M059J (cell line): ENCODE measurements at places on chromosomes 2 and 18. TPM values are rescaled to one million over a fixed set of nuclear protein-coding genes. Genes with fewer than 3 reads are reported as not detected.

Gene ZAP70
- total RNA-seq = not detected in 2 replicates

Gene GPC1
- 12.6 and 26.9 TPM in 2 replicates for total RNA-seq

Gene COL5A2
- 131 and 221 TPM in 2 replicates for total RNA-seq

Gene AGXT
- total RNA-seq = not detected in 2 replicates

Gene RTKN
- total RNA-seq = 10.5 and 12.1 TPM in 2 replicates

Gene MTIF2
- 18.4 and 24.7 TPM in 2 replicates for total RNA-seq

Gene TEX44
- not detected in 2 replicates for total RNA-seq

Gene STAT1
- 386 and 537 TPM in 2 replicates for total RNA-seq

Gene RESP18
- total RNA-seq = not detected in 2 replicates

Gene CD8B2
- 0.10 TPM in 1 of 2 replicates, not detected in the other for total RNA-seq

Gene SLC19A3
- total RNA-seq = not detected in 2 replicates

Gene B3GNT7
- 0.17 and 0.57 TPM in 2 replicates for total RNA-seq

Gene HIBCH
- 9.6 and 17.2 TPM in 2 replicates for total RNA-seq

DNA sequence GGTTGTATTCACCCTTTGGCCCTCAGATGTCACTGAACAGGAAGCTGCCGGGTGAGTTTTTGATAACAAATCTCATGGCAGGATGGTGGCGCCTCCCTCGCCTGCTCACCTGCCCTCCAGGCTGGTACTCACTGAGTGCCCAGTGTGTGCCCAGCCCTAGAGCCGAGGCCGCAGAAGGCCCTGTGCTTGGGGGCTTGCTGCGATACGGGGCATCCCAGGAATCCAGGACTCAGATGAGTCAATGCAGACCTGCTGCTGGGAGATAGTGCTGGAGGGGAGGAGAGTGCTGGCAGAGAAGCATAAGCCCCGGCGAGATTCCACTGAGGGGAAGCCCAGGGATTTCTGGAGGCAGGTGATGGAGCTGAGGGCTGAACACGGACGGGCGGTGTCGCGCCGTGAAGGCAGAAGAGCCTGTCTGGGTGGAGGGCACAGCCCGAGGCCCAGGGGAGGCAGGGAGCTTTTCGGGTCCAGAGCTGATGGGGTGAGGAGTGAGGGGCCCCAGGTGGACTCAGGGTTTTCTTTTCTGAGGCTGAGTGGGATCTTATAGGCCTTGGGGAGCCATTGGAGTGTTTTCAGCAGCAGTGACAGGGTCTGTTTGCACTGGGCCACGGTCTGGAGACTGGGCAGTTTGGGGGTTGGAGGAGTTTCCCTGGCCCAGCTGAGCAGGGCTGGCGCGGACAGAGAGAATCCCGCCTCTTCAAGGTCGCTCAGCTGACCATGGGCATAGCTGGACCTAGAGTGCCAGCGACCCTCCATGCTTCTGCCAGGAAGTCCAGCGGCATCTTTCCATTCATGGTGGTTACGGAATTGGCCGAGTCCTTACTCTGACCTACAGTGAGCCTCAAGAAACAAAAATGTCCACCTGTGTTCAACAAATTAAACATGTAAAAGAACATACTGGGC lies 35.5 kb downstream of the LDLRAD4 start:
- DNase-seq = no peak

- DNase-seq = peak; percentile 90
Measured at GRCh38 chr18:14189858-14190257, 57.6 kb upstream of the ZNF519 start.

DNA sequence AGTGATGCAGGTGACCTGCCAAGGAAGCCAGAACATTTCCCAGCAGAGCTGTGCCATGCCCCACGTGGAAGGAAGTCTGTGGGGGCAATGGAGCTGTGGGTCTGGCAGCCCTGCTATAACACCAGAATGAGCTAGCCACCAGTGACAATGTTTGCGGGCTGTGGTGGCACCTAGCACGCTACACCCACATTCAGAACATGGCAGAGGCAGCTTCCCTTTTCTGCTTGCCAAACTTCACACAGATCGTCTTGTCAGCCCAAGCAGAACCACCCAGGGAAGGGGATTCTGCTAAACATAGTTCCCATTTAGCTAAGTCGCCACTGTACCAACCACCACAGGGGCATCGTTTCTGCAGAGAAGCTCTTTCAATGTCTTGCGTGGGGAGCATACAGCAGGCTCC lies 27.0 kb upstream of the CCDC93 start:
- no peak for DNase-seq

DNA sequence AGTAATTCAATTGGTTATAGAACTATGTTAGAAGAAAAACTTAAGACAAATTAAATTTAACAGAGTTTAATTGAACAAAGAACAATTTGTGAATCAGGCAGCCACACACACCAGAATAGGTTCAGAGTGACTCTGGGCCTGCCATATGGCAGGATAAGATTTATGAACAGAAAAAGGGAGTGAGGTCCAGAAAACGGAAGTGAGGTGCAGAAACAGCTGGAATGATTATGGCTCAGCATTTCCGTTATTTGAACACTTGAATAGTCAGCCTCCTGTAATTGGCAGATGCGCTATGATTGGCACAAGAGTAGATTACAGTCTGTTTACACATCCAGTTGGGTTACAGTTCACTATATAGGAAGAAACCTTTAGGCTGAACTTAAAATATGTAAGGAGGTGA lies 99.0 kb downstream of the MBD2 start:
- no peak for DNase-seq

GRCh38 chr18:67553437-67553836 lies 36.9 kb upstream of the DSEL start:
- peak; percentile 20 for DNase-seq

DNA sequence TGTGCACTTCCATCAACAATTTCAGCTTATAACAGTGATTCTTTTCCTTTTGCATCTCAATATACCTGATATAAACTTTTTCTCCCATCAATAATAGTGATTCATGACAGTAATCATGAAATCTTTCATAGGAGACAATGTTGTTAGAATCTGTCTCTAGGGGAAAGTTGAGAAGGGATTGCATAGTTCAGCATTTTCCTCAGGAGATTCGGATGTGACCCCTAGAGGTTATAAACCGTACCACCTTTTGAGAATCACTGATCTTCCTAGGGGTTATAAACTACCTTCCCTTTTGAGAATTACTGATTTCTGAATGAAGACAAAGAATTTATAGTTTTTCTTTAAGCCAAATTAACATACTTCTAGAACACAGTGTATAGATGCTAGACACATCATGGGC lies 53.0 kb upstream of the GALNT3 start:
- DNase-seq = no peak

DNA sequence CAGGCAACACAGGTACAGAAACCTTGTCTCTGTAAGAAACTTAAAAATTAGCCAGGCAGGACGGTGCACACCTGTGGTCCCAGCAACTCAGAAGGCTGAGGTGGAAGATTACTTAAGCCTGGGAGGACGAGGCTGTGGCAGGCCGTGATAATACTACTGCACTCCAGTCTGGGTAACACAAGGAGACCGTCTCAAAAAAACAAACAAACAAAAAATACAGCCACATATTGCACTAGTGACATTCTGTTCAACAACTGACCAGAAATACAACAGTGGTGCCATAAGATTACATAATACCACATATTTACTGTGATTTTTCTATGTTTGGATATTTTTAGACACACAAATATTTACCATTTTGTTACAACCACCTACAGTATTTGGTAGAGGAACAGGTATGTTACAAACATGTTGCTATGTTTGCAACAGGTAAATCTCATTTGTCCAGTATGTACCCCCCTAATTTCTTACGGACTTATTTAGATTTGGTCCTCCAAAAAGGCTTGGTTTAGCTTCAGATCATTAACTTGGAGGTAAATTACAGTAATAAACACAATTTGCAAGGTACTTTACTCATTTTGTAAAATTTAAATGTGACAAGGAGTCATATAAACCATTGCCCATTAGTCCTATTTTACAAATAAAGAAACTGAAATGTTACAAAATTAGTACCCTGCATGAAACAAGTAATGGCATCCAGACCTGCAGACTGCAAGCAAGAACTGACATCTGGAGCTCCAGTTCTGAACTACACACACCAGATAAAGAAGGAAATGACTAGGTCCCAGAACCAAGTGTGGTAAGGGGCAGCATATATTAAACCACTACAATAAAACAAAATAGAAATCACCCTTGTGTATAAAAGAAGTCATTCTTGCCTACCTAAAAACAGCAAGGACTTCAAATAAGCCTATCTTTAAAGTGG lies 36.8 kb downstream of the TRIP12 start:
- no peak for DNase-seq

DNA sequence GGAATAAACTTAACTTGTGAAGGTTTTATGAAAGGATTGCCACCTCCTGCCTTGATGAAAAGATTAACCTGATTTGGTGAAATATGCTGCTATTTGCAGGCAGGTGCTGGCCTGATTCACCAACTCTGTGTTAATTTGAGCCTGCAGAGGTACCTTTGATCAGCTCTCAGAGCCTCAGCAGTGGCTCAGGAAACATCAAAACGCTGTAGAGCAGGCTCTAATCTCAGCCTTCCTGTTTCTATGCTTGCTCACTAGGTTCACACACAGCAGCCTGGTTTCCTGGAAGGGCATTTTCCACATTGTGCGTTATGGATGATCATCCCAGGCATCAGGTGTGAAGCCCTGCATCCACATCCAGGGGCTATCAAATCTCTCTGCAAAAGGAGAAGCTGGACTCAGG lies 16.9 kb downstream of the TGIF1 start:
- DNase-seq = no peak

- peak; percentile 62 for DNase-seq
Measured at GRCh38 chr2:39728941-39729351, 50.1 kb downstream of the THUMPD2 start.

GRCh38 chr2:172467382-172467781 lies 40.0 kb downstream of the ITGA6 start:
- no peak for DNase-seq

DNA sequence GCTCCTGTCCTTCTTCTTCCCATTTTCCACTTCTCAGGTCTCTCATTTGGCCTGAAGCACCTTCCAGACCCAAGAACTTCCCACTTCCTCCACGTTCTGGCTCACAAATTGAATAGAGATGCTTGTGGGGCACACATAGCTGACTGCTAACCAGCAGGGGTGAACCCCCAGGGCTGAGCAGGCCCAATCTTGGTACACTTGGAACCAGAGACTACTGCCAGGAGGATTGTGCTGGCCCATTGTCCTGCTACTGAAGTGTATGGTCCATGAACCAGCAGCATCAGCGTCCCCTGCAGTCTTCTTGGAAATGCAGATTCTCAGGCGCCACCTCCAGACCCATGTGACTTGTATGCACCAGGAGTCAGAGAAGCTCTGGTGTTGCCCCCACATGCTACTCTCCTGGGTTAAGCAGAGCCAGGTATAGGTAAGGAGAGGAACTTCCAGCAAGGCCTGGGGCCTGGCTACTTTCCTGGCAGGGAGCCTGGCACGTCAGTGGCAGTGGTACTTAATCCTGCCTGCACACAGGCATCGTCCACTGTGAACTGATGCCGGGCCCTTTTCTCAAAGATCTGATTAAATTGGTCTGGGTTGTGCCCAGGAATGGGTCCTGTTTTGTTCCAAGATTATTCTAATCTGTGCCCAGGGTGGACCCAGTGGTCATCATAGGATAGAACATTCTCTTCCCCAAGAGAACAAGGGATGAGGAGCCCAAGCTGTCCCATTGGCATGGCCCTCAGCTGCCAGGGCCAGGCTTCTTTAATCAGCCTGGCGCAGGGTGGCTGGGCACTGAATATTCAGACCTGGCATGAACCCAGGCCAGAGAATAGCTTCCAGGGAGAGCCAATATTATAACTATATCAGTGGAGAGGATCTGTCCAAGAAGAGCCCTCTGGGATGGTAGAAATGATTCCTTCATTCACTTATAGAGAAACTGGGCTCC lies 248.7 kb downstream of the SOX11 start:
- no peak for DNase-seq

GRCh38 chr2:25257032-25257552 lies 84.6 kb downstream of the DNMT3A start:
- DNase-seq = peak; percentile 15

DNA sequence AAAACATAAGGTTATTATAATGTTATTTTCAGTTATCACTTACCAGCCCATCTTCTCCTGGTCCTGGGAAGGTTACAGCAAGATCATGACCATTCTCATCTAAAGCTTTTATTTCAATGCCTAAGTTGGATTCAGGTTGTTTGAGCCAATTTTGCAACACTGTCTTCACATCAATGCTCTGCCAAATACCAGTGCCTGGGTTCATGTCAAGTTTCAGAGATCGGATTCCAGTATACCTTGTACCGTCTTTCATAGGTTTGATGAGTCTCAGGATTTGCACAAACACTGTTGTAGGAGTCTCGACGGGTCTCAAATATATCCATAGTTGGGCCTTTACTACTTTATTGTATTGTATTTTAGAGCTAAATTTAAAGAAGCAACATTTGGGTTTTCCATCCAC lies 2.5 kb downstream of the MSTN start:
- DNase-seq = no peak

DNA sequence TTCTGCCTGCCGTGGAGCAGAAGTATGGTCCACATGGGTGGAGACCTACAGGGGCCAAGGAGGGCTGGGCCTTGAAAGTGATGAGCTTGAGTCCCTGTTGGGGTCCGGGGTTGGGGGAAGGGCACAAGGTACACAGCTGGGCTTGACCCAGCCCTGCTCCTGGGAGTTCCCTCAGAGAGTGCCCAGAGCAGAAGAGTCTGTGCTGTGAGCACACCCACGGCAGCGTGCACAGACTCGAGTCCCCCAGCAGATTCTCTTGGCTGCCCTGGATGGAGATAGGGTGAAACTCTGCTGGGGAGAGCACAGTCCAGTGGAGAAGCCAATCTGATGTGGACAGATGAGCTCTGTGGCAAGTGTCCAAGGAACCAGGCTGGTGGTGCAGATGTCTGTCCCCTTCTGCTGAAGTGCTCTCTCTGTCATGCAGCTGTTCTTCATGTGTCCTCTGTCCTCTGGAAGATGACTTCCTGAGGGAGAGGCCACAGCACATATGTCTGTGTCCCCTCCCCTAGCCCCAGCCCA lies 27.5 kb downstream of the INPP4A start:
- DNase-seq = no peak

- DNase-seq = peak; percentile 77
Measured at GRCh38 chr2:1653956-1654695, 90.2 kb downstream of the PXDN start.
